Vagina (tissue), 2 donors: ENCODE measurements at places on chromosomes 6 and 20.

GRCh38 chr6:3928111-3928510, 78.9 kb downstream of the FAM50B start:
- H3K27me3 ChIP-seq: no peaks in the 10 kb centered on the region
- no peaks in the 10 kb centered on the region for H3K4me1 ChIP-seq

- H3K27me3 ChIP-seq: no peaks in the 10 kb centered on the region
- H3K4me3 ChIP-seq: no peak overlapping the region
- H3K36me3 ChIP-seq: no peaks in the 10 kb centered on the region
These were observed 52.1 kb upstream of the BHLHE23 start for GRCh38 chr20:63058696-63059335.

DNA sequence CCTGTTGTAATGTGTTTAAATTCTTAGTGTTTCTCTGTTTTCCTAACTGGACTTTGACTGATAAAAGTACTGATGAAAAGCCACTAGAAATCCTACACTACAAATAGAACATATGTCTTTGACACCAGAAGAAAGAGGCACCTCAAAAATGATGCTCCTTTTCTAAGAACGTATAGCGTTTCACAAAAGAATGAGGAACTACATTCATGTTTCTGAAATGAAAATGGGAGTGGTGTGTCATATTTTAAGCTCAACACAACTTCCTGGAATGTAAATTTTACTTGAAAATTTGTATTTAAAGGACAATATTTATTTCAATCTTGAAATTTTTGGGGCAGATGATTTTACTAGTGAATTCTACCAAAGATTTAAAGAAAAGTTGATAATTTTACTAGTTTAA, 35.3 kb downstream of the KIAA0408 start:
- no peak overlapping the region for H3K4me3 ChIP-seq
- no peaks in the 10 kb centered on the region for H3K27me3 ChIP-seq
- DNase-seq: no peak
- no peak overlapping the region for H3K27ac ChIP-seq

DNA sequence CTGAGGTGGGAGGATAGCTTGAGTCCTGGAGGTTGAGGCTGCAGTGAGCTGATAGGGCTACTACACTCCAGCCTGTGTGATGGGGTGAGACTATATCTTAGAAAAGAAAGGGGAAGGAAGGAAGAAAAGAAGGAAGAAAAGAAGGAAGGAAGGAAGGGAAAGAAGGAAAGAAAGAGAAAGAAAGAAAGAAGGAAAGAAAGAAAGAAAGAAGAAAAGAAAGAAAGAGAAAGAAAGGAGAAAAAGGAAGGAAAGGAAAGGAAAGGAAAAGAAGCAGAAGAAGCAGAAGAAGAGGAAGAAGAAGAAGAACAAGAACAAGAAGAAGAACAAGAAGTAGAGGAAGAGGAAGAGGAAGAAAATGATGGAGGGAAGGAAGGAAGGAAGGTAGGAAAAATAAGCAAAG, 1130.2 kb upstream of the MAP3K7 start:
- H3K27ac ChIP-seq: no peak overlapping the region
- no peak overlapping the region for H3K4me3 ChIP-seq
- DNase-seq: no peak
- H3K4me1 ChIP-seq: no peaks in the 10 kb centered on the region
- no peaks in the 10 kb centered on the region for H3K36me3 ChIP-seq
- H3K27me3 ChIP-seq: no peaks in the 10 kb centered on the region

- no peaks in the 10 kb centered on the region for H3K36me3 ChIP-seq
- H3K4me1 ChIP-seq: no peaks in the 10 kb centered on the region
- DNase-seq: no peak
These were observed 161.4 kb upstream of the FLRT3 start for GRCh38 chr20:14498772-14499171.

- DNase-seq: no peak
- peak overlapping the region; percentile 85 for H3K27ac ChIP-seq
These were observed 622 bp upstream of the KIZ start for GRCh38 chr20:21125072-21125848.

DNA sequence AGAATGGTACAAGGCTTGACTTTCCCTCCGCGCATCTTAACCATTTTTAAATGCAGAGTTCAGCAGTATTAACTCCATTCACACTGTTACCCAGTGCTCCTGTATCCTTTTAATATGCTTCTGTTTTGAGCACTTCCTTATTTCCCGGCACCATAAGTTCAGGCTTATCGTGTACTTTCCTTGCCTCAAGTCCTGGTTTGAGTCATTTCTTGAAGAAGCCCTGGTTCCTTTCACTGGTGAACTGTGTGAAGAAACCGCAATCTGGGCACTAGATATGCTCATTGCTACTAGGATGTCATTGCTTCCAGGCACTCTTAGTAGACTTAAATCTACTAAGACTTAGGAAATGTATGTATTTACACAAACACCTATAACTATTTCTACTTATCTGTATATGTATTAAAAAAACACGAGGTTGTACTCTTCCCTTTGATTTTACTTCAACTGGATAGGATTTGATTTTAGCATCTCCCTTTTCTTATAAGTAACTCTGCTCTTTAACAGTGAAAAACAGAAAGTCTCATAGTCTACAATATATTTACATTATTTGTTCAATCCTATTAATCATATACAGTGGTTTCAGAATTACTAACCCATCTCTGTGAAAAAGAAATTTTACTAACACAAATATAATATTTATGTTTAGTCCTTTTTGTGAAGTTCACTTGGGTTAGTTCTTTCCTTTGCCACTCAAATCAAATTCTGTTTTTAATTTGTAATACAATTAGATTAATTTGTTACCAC, 135.5 kb downstream of the CDKAL1 start:
- no peak overlapping the region for H3K27ac ChIP-seq
- H3K27me3 ChIP-seq: no peaks in the 10 kb centered on the region
- H3K4me1 ChIP-seq: no peaks in the 10 kb centered on the region
- no peak for DNase-seq

DNA sequence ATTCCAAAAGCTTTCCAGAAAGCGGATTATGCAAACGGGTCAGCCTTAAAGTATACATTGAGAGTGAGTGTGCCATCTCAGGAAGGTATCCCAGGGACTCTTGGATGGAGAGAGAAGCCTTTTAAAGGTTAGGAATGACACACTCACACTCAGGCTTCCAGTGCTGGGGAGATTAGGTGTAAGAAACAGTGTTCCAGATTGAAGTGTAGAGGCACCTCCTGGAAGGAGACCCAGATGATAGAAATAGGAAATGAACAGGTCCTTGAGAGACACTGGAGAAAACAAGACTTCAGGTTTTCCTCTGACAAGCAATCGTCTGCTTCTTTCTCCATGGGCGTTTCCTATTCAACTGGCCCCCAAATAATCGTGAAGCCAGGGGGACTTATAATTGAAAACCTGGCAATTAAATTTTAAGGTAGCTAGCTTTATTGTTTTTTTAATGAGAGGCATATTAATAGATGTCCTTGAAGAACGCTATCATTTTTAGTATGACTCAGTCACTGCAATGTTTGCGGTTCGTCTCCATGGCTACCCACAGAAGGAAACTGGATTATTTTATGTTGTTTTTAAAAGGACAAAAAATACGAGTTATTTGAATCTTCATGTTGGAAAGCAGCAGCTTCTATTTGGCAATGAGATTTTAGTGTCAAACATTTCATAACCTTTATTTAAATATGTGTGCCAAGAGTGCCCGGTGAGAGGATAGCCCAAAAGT, 85.3 kb downstream of the TRMT6 start:
- H3K27me3 ChIP-seq: no peaks in the 10 kb centered on the region
- no peaks in the 10 kb centered on the region for H3K36me3 ChIP-seq
- no peak overlapping the region for H3K4me3 ChIP-seq
- no peaks in the 10 kb centered on the region for H3K4me1 ChIP-seq

DNA sequence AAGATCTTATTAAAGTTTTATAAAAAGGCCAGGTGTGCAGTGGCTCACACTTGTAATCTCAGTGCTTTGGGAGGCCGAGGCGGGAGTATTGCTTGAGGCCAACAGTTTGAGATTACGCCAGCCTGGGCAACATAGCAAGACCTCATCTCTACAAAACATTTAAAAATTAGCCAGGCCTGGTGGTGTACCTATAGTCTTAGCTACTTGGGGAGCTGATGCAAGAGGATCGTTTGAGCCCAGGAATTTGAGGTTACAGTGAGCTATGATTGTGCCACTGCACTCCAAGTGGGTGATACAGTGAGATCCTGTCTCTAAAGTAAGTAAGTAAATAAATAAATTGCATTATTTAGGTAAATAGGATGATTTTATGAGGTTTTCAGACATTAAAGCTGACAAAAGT, 183.2 kb downstream of the ISM1 start:
- H3K27me3 ChIP-seq: no peaks in the 10 kb centered on the region
- DNase-seq: no peak
- H3K4me1 ChIP-seq: peaks cover 7% of the 10 kb centered on the region
- H3K4me3 ChIP-seq: no peak overlapping the region
- H3K36me3 ChIP-seq: no peaks in the 10 kb centered on the region

DNA sequence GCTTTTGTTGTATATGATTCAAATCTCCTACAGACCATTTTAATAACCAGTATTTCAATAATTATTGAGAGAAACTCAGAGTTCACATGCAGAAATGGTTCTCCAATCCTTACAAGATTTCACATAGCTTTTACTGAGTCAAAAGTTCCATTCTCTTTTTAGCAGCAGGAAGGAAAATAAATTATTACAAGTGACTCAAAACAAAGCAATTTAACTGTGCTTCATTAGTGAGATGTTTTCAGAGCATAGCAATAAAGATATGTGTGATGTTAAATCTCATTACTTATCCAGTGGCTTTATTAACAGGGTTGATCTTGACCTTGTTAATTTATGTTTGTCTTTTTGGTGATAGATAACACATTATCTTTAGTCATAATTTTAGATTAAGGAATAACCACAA, 22.0 kb downstream of the KIF13A start:
- no peaks in the 10 kb centered on the region for H3K27me3 ChIP-seq
- no peaks in the 10 kb centered on the region for H3K36me3 ChIP-seq
- no peak overlapping the region for H3K4me3 ChIP-seq
- DNase-seq: no peak

- H3K4me1 ChIP-seq: no peaks in the 10 kb centered on the region
- no peak for DNase-seq
- no peak overlapping the region for H3K4me3 ChIP-seq
- no peaks in the 10 kb centered on the region for H3K36me3 ChIP-seq
These were observed 87.5 kb downstream of the MDN1 start for GRCh38 chr6:89731924-89732567.

DNA sequence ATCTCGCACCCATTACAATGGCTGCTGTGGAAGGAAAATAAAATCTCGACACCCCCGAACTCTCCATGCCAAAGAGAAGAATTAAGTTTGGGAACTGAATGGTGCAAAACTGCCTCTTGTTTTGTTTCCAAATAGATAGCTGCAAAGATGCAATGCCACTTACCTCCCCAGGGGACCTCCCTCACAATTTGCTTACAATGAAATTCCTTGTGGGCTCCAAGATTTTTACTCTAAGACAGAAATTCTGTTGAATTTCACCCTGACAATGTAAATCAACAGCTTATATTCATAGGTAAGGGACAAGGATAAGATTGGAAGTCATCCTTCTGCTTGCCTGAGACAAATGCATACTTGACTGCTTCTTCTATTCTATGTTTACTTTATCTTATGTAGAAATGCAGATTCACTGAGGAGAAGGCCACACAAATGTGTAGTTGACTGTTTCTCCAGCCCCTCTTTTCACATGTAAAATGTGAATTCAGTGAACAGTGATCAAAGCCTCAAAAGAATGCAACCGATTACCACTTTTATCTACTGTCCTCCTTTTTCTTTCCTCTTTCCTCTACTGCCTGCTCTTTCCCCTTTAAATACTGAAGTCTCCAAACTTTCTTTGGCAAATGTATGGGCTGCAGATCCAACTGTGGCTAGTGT, 36.6 kb downstream of the ADGRF4 start:
- H3K4me1 ChIP-seq: no peaks in the 10 kb centered on the region
- no peaks in the 10 kb centered on the region for H3K36me3 ChIP-seq
- no peak overlapping the region for H3K4me3 ChIP-seq
- DNase-seq: no peak
- H3K27me3 ChIP-seq: no peaks in the 10 kb centered on the region

DNA sequence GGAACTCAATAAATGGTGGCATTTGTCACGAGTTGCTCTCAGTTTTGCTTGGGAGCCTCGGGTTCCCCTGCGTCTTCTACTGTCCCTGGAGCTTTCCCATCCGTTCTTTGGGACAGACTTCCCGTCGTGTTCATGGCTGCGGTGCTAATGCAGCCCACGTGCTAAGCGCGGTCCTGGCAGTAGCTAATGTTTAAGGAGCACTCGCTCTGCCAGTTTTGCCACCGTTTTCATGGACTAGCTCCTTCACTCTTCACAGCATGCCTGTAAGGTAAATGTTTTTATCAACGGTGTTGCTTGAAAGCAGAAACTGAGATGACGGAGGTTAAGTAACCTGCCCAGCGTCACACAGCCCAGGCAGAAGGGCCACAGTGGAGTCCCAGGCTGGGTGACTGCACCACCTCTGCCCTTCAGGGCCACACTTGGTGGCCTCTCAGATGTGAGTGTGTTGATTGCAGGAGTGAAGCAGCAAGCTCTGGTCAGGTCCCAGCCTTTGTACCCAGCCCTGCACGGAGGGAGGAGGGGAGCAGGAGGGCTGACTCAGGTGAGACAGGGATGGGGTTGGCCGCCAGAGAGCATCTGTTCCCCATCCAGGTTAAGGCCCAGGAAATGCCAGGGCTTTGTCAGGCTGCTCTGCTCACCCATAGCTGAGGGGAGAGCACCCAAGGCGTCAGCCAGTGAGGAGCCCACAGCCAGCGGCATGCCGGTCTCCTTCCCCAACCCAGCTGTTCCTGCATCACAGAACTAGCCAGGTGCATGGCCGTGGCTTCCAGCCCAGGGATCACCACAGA, 181.8 kb downstream of the ZMYND8 start:
- DNase-seq: no peak
- no peak overlapping the region for H3K4me3 ChIP-seq
- H3K36me3 ChIP-seq: no peaks in the 10 kb centered on the region
- no peaks in the 10 kb centered on the region for H3K27me3 ChIP-seq

DNA sequence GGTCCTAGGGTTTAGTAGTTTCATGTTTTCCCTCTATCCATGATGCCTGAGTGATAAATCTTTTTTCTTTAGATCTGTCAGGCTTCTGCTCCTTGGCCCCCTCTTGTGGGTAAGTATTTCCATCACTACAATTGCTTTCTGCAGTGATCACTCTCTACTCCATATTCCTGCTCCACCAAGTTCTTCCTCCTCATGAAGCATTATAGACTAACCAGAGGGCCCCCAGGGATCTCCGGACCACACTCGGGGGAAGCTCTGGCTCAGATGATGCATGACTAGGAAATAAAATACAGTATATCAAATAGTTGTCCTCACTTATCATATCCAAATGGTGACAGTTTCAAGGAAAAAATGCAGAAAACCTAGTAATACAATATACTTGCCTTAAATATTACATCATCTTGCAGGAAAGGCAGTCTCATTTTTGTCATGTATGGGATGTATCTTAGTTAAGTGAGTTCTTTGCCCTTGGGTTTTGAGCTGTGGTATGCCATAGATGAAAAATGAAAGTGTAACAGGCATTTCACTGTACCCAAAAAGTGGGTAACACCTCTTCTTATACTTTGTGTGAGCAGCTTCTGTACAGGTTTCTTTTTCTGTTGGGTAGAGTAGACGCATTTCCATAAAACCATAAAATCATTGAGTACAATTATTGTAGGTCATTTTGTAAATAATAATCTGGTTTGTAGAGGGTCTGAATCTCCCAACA, 200.9 kb upstream of the EYA4 start:
- no peaks in the 10 kb centered on the region for H3K4me1 ChIP-seq
- no peaks in the 10 kb centered on the region for H3K36me3 ChIP-seq
- no peak overlapping the region for H3K27ac ChIP-seq
- DNase-seq: no peak
- H3K27me3 ChIP-seq: no peaks in the 10 kb centered on the region
- H3K4me3 ChIP-seq: no peak overlapping the region
